GM20000 (cell line): ENCODE measurements at places on chromosomes 6 and 20.

GRCh38 chr20:58239216-58239615 lies 10.8 kb upstream of the ANKRD60 start:
- no peak for DNase-seq

DNA sequence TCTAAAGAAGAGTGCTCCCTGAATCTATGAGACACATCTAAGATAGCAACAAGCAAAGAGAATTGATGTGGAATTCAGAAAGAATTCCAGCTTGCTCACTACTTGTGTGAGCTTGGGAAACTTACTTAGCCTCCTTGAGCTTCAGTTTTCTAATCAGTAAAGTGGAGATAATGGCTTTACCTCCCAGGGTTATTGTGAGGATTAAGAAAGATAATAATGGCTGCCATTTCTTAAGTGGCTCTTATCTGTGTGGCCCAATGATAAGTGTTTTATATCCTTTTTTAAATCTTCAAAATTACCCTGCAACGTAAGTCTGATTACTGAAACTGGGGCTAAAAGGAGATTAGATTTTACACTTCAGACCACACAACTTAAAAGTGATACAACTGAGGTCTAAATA lies 418.5 kb downstream of the LMBRD1 start:
- DNase-seq = no peak

GRCh38 chr20:49945701-49946477 lies 9.7 kb downstream of the RNF114 start:
- DNase-seq = no peak

- no peak for DNase-seq
Measured at GRCh38 chr20:1800777-1801176, 94.4 kb upstream of the SIRPA start.

DNA sequence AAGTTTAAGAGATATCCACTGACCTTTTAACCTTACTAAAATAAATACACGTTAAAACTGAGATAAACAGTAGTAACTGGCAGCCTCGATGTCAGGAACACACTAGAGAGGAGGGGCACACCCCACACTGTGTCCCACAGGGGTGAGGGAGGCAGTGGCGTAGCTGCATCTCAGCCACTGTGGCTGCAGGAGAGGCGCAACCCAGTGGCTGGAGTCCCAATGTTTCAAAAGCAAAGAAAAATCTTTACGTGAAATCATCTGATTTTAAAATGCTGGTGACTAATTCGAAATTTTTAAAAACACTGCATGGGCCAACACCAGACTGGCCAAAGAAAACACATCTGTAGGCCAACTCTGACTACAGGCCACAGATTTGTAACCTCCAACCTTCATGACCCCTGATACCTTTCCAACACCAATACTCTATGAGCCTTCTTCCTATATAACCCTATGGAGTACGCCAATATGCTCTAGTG lies 54.7 kb downstream of the TRAM2 start:
- DNase-seq = no peak

- no peak for DNase-seq
Measured at GRCh38 chr6:147063469-147064031, 140.7 kb upstream of the STXBP5 start.
